Stromal cell of bone marrow (primary cell): ENCODE measurements at places on chromosomes 7 and 10.
A peak's percentile ranks its signal among the peaks of the same experiment; 100 is the strongest.

GRCh38 chr7:11935905-11936304 is 103.9 kb upstream of the THSD7A start:
- DNase-seq = no peak

- no peak for DNase-seq
Observed at GRCh38 chr10:122847782-122848604, 2.3 kb upstream of the CUZD1 start.

DNA sequence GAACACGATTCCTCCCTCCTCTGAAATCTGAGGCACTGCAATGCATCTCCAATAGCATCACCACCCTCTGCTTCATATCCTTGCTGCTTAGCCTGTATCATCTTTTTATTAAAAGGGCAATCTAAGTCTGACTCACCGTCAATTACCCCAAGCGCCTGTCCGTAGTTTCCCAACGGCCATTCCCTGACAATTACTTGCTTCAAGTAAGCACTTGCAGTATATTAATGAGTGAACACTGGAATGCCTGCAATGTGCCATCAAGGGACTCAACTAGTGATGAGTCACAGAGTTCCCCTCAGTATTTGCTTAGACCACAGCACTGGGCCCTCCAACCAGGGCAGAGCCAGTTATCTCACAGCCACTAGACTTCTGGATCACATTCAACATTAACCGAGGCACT is 19.5 kb upstream of the PPP1R3C start:
- DNase-seq = peak; percentile 75

- DNase-seq = no peak
Observed at GRCh38 chr7:45649560-45650346, 75.6 kb downstream of the ADCY1 start.
